ENCODE measurements at places on chromosomes 1 and 21.

DNA sequence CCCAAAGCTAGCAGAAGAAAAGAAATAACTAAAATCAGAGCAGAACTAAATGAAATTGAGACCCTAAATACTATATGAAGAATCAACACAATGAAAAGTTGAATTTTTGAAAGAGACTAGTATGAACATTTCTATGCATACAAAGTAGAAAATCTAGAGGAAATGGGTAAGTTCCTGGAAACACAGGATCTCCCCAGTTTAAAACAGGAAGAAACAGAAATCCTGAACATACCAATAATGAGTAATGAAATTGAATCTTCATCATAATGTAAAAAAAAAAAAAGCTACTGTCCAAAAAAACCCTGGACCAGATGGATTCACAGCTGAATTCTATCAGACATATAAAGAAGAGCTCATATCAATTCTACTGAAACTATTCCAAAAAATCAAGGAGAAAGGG is 233.5 kb downstream of the PLPP3 start:
- no peak for DNase-seq

- DNase-seq, result no peak
Measured at GRCh38 chr1:38587766-38588165, 271.8 kb downstream of the RRAGC start.

- no peak for DNase-seq
Measured at GRCh38 chr1:222416001-222416791, 131.7 kb downstream of the HHIPL2 start.

GRCh38 chr1:38834937-38835827 is 24.4 kb downstream of the RRAGC start:
- DNase-seq, result peak; percentile 40

DNA sequence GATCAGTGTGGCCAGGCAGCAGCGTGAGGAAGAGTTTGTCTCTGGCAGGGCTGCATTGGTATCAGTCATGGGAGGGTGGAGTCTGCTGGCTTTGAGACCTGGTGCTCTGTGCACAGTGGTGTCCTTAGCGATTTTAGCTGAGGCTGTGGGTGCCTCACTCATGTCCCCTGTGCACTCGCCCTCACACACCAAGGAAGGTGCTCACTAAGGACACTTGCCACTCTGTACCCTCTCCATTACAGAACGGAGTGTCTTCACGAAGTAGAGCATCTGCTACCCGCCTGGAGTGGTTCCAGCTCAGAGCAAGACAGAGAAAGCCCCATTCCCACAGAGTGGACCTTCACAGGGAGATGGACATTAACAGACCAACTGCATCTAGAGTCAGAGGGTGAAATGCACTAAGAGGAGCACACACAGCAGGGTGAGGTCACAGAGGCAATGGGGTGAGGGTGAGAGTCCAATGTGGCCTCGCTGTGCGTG is 117.9 kb downstream of the MATN1 start:
- no peak for DNase-seq

DNA sequence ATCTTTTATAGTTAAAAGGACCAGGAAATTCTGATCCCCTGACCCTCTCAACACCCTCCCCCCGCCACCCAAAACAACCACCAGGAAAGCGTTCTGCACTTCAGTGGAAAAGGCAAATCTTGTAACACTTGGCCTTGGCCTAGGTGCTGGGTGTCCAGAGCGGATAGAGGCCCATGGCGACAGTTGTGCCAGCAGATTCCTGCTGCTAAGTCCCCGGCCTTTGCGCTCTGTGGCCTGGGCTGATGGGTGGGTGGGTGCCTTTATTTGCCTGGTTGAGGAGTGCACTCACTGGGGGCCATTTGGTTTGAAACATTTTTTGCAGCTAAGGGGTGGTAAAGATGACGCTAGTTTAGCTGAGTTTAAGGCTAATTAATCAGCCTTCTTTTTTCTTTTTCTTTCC is 127.9 kb upstream of the ERRFI1 start:
- no peak for DNase-seq

- DNase-seq, result peak; percentile 37
Measured at GRCh38 chr1:227317523-227318015, 723 bp downstream of the CDC42BPA start.

GRCh38 chr1:59549066-59549837 is 252.4 kb downstream of the FGGY start:
- no peak for DNase-seq

- no peak for DNase-seq
Measured at GRCh38 chr1:203926025-203926540, 64.7 kb downstream of the SNRPE start.

- no peak for DNase-seq
Measured at GRCh38 chr1:192766876-192767275, 42.0 kb upstream of the RGS2 start.

GRCh38 chr1:226511296-226511695 is 37.3 kb upstream of the STUM start:
- no peak for DNase-seq

DNA sequence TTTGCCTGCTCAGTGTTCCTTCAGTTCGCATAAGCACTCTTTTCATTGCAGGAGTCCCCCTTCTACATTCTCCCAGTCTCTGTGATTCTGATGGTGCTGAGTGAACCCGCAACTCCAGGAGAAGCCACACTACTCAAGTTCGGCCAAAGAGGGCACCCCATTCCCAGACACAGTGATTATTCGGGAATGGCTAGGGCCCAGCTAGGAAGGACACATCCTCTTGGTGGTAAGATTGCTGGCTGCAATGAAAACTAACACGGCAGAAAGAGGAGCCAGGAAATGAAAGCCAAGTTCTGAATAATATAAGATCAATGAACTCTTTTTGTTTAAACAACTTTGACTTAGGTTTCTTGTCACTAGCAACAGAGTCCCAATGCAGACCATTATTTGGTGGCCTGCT is 14.9 kb downstream of the CREG1 start:
- DNase-seq, result no peak

DNA sequence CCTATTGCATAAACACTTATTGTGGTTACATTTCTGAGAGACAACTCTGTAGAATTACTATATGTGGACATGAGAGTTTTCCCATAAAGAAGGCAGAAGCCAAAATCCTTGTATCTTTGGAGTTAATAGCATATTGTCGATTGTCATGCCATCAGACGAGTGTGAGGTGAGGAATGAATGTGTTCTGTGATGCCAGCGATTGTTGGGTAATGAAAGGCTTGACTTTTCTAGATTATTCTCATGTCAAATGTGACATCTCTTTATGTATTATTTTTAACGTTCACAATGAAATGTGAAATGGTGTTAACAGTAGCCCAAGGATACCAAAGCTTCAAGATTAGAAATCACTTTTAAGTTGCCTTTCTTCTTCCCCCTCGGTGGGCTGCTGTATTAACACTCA is 84.9 kb downstream of the C1orf21 start:
- DNase-seq, result no peak

DNA sequence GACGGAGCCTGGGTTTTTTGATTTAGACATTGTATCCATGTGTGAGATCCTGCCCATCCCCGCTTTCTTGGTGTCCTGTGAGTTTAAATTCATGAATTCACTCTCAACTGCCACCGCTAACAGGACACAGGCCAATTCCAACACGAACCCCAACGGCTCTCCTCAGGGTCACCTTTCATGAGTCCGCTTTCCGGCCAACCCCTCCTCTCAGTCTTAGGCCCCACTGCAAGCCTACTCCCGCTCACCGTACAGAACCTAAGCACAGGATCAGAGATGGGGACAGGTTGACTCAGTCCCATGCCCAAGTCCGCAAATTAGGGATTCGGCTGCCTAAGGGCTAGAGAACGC is 238 bp upstream of the SCP2 start:
- no peak for DNase-seq

- peak; percentile 47 for DNase-seq
Measured at GRCh38 chr1:178126741-178127185, 32.9 kb downstream of the RASAL2 start.

GRCh38 chr1:67339623-67340343 is 32.1 kb downstream of the IL12RB2 start:
- DNase-seq, result peak; percentile 32

DNA sequence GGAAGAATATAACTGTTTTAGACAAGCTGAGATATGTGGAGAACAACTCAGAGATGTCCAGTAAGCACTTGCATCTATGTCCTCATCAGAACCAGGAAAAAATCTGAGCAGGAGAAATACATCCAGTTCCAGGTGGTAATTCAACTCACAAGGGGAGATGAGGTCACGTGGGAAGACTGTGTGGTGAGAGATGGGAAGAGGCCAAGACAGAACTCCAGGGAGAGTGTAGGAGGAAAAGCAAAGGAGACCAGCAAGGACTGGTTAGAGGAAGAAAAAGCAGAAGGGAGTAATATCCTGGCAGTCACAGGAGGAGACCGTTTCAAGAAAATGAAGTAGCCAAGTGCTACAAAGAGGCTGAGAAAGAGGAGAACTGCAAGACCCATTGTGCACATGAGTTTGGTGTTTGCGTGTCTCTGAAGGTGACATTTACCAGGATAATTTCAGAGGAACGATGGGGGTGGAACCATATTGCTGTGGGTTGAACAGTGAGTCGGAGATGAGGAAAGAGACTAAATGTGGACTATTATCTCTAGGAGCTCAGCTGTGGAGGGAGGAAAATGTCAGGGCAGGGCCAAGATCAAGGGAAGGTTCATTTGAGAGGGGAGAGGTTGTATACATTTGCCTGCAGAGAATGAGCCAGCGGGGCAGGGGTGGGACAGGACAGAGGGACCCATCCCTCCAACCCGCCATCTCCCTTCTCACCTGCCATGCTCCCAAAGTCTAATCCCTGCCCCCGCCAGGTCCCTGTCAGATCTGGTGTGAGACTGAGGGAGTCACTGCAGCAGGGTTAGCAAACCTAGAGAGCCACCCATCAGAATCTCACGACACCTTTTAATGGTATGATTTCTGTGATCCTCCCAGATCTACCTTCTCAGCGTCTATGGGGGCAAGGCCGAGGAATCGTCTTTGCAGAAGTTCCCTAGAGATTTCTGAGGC is 24.9 kb downstream of the SUSD4 start:
- no peak for DNase-seq

DNA sequence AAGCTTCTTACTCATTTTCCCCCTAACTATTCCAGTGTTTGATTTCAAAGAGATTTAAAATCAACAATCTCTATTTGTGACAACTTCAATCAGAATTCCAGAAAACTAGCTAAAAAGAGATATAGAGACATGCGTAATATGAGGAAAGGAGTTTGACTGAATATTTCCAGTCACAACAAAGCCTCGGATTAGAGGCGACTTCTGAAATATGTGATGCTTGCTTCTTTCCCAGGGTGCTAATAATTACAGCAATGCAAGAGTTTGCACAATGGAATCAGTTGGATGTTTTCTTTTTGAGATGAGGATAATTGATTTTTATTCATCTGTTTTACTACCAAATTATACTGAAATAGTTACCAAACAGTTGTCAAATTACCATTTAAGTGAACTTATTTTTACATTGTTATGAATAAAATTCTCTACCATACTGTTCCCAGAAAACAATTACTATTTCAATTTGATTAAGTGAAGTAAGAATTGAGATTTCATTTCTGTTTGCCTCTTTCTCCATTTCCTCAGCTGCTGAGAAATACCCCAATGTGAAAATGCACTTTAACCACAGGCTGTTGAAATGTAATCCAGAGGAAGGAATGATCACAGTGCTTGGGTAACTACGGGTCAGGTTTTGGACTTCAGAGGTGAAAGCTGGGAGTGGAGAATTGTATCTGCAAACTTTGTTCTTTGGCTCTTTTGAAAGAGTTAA is 28.1 kb downstream of the KMO start:
- DNase-seq, result no peak

DNA sequence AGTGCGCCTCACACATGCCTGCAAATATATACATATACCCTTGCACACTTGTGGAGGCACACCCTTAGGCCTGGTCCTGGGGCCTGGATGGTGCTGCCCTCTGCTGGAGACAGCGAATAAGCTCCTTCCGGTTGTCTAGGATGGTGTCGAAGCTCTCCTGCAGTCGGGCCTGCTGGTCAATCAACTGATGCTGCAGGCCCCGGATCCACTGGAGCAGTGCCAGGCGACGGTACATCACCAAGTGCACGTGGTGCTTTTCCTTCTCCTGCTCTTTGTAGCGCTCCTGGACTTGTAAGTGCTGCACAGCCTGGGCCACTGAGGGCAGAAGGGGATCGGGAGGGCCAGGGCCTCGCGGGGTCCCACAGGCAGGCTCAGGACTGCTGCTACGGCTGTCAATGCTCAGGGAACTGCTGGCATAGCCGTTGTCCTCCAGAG is 3.1 kb downstream of the C1orf216 start:
- DNase-seq, result no peak

- no peak for DNase-seq
Measured at GRCh38 chr1:119822406-119822805, 11.1 kb upstream of the REG4 start.

- DNase-seq, result no peak
Measured at GRCh38 chr1:197598935-197599334, 176.3 kb downstream of the DENND1B start.

DNA sequence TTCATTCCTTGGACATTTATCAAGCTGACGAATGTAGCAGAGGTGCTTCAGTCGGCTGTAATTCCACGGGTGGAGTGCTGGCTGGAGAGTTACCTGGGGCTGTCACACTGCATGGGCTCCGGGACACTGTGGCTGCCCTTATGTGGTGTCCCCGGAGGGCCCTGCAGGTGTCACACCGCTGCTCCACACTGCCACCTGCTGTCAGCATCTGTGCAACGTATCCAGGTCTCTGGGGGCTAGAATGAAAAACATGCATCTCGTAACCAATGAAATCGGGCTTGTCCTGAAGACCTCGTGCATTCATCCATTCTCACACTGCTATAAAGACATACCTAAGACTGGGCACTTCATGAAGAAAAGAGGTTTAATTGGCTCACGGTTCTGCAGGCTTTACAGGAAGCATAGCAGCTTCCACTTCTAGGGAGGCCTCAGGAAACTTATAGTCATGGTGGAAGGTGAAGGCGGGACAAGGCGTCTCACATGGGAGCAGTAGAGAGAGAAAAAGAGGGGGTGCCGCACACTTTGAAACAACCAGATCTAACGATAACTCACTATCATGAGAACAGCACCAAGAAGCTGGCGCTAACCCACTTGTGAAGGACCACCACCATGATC is 46.7 kb upstream of the PCBP3 start:
- DNase-seq, result no peak

GRCh38 chr1:21468599-21468998 is 28.7 kb downstream of the NBPF3 start:
- DNase-seq, result no peak

GRCh38 chr1:46131712-46132528 is 509 bp downstream of the PIK3R3 start:
- DNase-seq, result no peak

DNA sequence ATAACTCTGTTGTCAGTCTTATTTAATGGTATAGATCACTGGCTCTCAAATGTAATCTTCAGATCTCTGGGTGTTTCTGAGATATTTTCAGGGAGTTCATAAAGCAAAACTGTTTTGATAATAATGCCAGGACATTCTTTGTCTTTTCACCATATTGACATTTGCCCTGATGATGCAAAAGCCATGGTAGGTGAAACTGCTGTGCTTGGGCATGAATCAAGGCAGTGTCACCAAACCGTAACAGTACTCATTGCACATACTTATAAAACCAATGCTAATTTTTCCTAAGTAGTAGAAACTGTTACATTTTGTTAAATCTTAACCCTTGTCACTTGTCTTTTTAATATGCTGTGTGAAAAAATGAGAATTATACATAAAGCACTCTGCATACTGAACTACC is 76.0 kb downstream of the RPS6KC1 start:
- DNase-seq, result no peak
